ENCODE measurements at places on chromosomes 11 and 22. TPM values are rescaled to one million over a fixed set of nuclear protein-coding genes. Genes with fewer than 3 reads are reported as not detected.

Gene PLEKHB1
- 90.1 TPM for total RNA-seq

Gene MCAM
- 45.1 TPM for total RNA-seq

Gene ALDH3B1
- 186 TPM for total RNA-seq

Gene CATSPERZ
- total RNA-seq = 4.4 TPM

Gene ARHGAP8
- 16.4 TPM for total RNA-seq

Gene DGAT2
- total RNA-seq = 17.3 TPM

Gene FDXACB1
- 2.4 TPM for total RNA-seq

Gene TMEM132A
- total RNA-seq = 3.6 TPM

Gene SCGB1A1
- total RNA-seq = 427 TPM

Gene LRRC74B
- total RNA-seq = 1.2 TPM

Gene OR10A6
- not detected for total RNA-seq

Gene C11orf91
- not detected for total RNA-seq

Gene TTC28
- 69.4 TPM for total RNA-seq

Gene TRIM51
- not detected for total RNA-seq

Gene MFNG
- total RNA-seq = 70.1 TPM

Gene ZW10
- total RNA-seq = 13.8 TPM

Gene KCNK7
- 3.7 TPM for total RNA-seq

Gene OOSP1
- total RNA-seq = not detected

Gene B3GAT1
- total RNA-seq = 2.7 TPM

Gene GGTLC3
- 5.2 TPM for total RNA-seq

Gene LARGE1
- 24.3 TPM for total RNA-seq

Gene RCOR2
- not detected for total RNA-seq

Gene FXYD6
- total RNA-seq = 61.4 TPM

Gene RHOD
- total RNA-seq = 18.5 TPM

Gene MS4A4A
- total RNA-seq = 10.2 TPM

Gene DCHS1
- total RNA-seq = 9.3 TPM

Gene LRRN4CL
- total RNA-seq = 2.7 TPM

Gene OR10D3
- not detected for total RNA-seq

Gene CDHR5
- total RNA-seq = not detected

Gene OR8G1
- total RNA-seq = not detected

Gene KIF18A
- 1.7 TPM for total RNA-seq

Gene YPEL1
- 6.8 TPM for total RNA-seq

Gene SGSM1
- 2.8 TPM for total RNA-seq

Gene GRIA4
- not detected for total RNA-seq

Gene SAA2
- not detected for total RNA-seq

Gene ANKK1
- total RNA-seq = 0.24 TPM

Gene NRGN
- 77.6 TPM for total RNA-seq

Gene SMC1B
- not detected for total RNA-seq

Gene PARVB
- 56.1 TPM for total RNA-seq

Gene DBX1
- total RNA-seq = not detected

Gene IGLL5
- total RNA-seq = 53.6 TPM

Gene SCARF2
- total RNA-seq = 16.6 TPM

Gene C22orf31
- not detected for total RNA-seq

Gene MMP12
- 0.29 TPM for total RNA-seq

Gene FAM111B
- total RNA-seq = 0.92 TPM

Gene MFRP
- not detected for total RNA-seq

Gene TMEM191C
- 1.00 TPM for total RNA-seq

Gene ROBO4
- 17.3 TPM for total RNA-seq

Gene OR51E1
- not detected for total RNA-seq
